ENCODE measurements at places on chromosomes 5 and 9.

DNA sequence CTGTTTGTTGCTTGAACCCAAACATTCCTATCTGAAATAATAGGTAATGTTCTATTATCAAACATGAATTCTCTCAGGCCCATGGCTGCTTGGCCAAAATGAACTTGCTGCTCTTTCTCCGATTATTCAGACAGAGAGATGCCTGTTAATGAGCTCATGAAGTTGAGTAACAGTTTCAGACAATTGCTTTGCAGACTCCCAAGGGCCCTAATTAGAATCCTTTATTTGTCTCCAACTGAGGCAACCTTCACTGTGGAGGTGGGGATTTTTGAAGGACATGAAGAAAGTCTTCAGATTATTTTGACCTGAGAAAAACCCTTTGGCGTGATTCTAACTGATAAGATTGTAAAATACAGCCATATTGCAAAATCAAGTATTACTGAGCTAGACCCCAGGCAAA lies 466.7 kb downstream of the NFIB start:
- DNase-seq, result no peak

GRCh38 chr5:168925160-168925559 lies 346.0 kb upstream of the PANK3 start:
- no peak for DNase-seq

GRCh38 chr5:156588306-156588705 lies 261.3 kb downstream of the SGCD start:
- DNase-seq, result no peak

- DNase-seq, result no peak
Observed at GRCh38 chr5:17305964-17306725, 88.7 kb downstream of the BASP1 start.

DNA sequence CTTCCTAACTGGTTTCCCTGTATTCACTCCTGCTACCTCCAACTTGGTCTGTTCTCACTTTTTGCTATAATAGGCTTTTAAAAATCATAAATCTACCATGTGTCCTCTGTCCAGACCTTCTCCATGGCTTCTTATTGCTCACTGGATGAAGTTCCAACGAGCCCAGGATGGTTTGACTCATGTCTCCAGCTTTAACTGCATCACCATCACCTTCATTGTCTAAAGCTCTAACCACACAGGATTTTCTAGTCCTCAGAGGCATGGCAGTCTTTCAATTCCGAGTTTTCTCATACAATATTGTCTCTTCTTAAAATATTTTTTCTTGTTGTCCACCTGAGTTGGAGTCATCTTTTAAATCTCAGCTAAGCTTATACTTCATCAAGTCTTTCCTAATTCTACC lies 49.3 kb downstream of the PDCD1LG2 start:
- DNase-seq, result no peak

GRCh38 chr9:128304136-128304970 lies 17.9 kb downstream of the TRUB2 start:
- DNase-seq, result no peak

- DNase-seq, result no peak
Observed at GRCh38 chr5:135383803-135384495, 15.1 kb downstream of the MACROH2A1 start.

- no peak for DNase-seq
Observed at GRCh38 chr9:135914921-135915320, 7.6 kb upstream of the CAMSAP1 start.

DNA sequence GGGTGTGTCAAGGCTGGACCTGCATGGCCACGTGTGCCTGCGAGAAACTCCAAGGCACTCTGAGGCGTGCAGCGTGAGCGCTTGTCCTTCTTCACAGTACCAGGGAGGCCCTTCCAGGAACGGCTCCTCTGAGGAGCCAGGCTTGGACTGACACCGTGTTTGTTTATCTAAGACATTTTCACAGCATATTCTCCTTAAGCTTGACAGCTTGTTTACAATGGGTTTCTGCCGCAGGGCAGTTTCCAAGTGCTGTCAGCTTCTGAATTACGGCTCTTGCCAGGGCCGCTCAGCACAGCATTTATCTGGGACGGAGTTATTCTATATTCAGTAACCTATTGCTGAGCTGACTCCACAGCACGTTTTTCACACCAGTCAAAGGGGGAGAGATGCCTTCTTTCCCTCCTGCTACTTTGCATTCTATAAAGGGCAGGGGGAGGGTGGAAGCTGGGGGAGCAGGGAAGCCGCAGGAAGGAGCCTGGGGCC lies 98.4 kb downstream of the LMNB1 start:
- DNase-seq, result no peak

- no peak for DNase-seq
Observed at GRCh38 chr5:178356431-178356872, 123.8 kb upstream of the PHYKPL start.

GRCh38 chr9:6268826-6269397 lies 53.3 kb downstream of the IL33 start:
- no peak for DNase-seq

DNA sequence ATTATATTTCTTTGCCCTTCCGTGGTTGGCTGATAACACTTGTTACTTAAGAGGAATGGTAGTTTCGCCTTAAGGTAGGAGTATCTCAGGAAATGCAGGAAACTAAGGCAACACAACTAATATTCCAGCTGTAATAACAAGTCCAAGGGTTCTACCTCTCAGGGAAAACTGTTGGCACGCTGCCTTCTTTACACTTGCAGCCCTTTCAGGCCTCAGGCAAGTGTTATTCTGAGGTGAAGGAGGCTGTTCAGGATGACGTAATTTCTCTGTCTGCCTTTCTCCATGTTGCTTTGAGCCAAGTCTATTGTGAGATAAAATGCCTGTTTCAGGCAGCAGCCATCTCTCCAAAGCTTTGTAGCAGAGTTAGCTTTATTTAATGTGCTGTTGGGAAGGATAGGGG lies 38.0 kb downstream of the VCAN start:
- DNase-seq, result no peak

GRCh38 chr9:110316261-110317075 lies 21.2 kb downstream of the TXNDC8 start:
- no peak for DNase-seq

- DNase-seq, result no peak
Observed at GRCh38 chr5:143361438-143361837, 42.0 kb downstream of the NR3C1 start.

DNA sequence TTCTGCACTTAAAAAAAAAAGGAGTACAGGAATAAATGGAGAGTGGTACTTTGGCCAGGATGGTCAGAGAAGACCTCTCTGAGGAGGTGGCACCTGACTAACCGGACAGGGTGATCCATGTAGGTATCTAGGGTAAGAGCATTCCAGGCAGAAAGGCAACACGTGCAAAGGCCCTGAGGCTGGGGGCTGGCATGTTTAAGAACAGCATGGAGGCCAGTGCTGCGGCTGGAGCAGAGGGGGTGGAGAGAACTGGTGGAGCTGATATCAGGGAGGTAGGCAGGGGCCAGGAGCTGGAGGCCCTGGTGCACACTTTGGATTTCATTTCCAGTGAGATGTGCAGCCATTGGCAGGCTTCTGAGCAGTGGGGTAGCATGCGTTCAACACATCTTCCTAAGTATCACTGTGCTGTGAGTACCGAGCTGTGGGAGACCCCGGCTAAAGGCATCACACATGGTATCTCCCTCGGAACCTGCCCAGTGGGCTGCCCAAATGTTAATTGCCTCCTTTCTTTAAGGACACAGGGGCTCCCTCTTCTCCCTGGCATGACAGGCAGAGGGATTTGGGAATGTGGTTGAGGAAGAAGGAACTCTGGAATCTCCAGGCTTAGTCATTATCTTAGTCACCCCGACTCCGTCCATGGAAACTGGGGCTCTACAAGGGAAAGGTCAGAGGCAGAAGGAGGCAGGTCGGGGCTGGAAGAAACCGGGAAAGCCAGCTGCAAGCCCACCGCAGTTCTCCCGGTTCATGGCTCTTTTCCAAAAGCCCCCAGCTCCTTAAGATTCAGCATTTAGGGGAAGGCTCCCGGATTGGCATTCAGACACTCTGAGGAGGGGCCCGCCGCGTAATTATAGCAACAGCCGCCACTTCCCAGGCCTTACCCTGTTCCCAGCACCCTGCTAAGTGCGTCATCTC lies 18.6 kb downstream of the SLC6A7 start:
- DNase-seq, result no peak

DNA sequence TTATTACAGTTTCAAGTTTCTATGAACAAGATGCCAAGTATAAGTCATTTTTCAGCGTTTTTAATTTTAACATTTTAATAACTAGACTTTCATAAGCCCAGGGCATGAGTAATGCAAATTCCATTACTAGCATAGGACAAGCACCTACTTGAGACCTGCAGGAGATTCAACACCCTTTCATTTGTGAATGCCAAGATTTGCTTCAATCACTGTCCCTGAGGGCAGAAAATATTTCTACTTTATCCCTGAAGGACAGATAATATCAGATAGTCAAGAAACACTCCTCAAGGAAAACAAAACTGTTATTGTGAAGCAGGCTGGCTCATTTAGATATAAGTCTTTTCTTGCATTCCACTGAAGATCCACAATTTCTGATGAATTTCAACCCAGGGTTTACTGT lies 27.7 kb upstream of the ZNF622 start:
- no peak for DNase-seq

DNA sequence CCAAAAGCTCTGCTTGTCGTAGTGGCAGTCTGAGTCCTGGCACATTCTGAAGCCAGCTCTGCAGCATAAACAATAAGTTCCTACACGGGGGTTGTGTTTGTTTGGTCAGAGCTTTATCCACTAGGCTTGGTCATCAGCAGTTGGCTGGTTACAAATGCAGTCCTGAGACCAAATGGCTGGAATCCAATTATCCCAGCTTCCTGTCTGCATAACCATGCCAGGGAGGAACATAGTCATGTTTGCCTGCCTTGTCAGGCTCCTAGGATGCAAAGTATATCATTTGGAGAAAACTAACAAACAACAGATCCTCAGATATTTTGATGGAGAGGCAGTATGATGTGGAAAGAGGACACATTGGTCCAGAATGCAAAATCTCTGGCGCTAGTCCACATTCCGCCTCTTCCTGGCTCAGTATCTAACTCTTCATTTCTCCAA lies 85.8 kb downstream of the FBXO38 start:
- no peak for DNase-seq

DNA sequence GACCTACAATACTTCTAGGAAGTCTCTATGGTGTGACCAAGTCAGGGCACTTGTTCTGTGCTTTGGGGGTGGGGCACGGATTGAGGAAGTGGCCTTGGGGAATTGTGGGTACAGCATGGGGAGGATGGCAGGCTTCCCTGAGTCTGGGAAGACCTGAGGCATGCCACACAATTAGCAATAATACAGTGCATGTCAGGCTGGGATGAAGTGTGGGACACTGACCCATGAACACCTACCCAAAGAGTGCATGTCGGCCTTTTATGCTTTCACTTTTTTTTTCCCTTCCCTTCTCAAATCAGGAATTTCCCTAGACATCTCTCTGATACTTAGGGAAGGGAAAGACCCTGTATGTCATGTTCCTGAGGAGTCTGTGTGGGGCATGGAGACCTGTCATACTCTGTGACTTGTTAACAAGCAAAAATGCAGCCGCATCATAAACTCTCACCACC lies 146.4 kb downstream of the PALM2AKAP2 start:
- DNase-seq, result no peak

- DNase-seq, result no peak
Observed at GRCh38 chr5:95956021-95956899, 5.4 kb downstream of the ELL2 start.

DNA sequence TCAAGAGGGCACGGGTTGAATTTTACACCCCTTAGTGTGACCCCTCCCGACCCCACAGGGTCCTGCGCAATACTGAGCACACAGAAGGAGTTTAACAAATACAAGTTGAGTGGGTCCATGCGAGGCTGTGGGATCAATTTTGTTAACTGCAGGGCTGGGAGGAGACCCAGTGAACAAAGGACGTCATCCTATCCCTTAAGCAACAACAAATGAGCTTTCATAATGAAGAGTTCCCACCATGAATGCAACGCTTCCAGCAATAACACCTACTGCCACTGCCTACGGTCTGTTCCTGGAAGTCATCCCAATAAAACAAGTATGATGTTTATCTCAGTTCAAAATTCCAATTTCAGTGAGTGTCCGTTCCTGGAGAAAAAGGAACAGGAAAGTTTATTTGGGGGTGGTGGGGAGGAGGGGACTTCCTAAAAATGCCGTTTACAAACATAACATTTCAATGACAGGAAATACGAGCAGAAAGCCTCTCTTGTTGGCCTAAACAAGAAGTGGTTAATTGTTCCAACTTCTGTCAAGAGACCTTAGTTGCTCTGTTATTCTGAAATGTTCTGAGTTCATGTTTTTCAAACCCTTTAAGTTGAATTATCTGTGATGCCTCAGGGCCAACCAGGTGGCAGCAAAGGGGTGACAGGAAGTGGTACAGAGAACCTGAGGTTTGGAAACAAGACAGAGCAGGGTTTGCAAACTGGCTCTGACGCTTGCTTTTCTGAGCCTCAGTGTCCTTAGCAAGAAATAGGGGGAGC lies 65.8 kb upstream of the PLPP6 start:
- DNase-seq, result no peak

DNA sequence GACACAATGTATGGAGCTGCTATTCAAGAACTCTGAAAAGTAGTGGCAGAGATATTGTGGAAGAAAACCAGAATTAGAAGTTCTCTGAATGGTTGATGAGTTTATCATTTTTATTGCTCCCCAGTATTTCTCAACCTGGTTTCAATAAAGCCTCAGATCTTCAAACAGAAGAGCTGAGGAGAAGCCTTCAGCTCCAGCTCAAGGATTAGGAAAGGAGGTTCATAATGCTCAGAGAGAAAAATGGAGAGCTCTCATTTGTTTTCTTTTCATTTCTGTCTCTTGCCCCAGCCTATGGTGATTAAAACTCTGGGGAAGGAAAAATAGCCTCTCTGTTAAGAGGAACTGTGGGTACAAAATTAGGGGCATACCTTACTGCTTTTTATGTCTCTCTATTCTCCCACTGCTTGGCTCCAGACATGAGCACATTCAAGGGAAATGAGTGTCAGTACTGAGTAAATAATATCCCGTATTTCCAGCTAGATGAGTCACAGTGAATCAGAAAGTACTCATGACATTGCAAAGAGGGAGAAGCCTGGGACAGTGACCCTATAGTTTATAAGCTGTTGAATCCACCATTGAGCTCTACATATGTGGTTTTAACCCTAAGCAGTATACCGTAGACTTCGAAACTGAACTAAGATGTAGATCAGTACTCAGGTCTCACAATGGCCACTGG lies 138.1 kb downstream of the EMB start:
- DNase-seq, result no peak

DNA sequence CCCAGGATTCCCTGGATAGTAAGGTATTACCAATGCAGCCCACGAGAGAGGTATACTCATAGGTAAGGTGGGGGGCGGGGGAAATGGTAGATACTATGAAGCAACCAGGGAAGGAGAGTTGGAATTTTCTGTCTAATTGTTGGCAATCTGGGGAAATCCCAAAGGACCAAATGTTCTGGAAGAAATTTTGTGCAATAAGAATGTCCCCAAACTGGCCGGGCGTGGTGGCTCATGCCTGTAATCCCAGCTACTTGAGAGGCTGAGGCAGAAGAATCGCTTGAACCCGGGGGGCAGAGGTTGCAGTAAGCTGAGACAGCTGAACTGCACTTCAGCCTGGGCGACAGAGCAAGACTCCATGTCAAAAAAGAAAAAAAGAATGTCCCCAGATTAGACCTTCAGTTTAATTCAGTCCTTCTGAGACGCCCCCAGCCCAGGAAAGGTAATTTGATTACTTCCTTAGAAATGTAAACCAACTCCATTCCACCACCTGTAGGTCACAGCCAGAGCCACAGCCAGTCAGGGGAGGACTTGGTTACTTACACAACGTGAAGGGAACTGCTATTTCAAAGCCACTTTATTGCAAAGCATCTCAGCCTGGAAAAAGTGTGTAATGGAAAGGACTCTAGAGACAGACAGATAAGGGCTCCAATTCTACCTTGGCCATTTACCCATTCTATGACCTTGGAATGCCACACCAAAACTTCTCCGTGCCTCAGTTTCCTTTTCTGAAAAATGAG lies 50.0 kb upstream of the KLF4 start:
- no peak for DNase-seq

- no peak for DNase-seq
Observed at GRCh38 chr5:123719004-123719403, 207.0 kb downstream of the CSNK1G3 start.

Data from stimulated activated CD8-positive, alpha-beta memory T cell treated with anti-CD3 and anti-CD28 coated beads, Interleukin-4, amount 100 ng/mL, for 24 hours (primary cell).